AG04450 (cell line): ENCODE measurements at places on chromosomes 1 and 21. TPM values are rescaled to one million over a fixed set of nuclear protein-coding genes. Genes with fewer than 3 reads are reported as not detected.

The WNT3A gene
- not detected in 2 replicates for polyA plus RNA-seq

The PSEN2 gene
- 12.1 and 13.6 TPM in 2 replicates for polyA plus RNA-seq

DNA sequence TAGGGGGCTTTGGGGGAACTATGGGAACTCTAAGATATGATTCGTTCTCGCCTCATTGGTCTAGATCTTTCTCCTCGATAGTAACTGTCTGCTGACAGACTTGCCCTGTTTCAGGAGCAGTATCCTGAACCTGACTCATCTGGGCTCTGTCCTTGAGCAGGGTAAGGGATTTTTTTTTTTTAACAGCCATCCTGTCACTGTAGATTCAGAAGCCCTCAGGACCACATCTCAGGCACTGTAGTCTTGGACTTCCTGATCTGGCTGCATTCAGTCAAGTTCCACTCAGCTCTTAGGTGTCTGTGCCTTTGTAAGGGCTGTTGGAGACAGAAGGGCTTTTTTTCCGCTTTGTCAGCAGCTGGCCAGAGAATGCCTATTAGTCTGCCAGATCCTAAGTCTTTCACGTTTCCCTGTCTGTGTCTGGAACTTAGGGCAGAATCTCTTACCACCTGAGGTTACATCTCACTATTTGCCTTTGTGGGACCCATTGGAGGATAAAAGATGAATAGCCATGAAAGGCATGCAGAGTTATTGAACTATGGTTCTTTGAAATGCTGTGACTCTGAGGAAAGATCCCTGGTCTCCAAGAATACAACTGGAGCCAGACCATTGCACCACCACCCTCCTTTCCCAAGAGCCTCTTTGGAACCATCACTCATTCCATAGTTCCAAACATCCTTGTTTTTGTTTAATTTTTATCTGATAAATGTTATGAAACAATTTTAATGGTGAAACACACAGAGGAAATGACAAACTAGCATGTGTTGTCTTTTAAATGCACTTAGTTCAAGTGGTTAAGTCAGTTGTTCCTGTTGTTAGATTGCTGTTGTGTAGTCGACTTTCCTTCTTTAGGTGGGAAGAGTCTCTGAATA, 49.7 kb upstream of the MACF1 start:
- DNase-seq: peak; percentile 71

DNA sequence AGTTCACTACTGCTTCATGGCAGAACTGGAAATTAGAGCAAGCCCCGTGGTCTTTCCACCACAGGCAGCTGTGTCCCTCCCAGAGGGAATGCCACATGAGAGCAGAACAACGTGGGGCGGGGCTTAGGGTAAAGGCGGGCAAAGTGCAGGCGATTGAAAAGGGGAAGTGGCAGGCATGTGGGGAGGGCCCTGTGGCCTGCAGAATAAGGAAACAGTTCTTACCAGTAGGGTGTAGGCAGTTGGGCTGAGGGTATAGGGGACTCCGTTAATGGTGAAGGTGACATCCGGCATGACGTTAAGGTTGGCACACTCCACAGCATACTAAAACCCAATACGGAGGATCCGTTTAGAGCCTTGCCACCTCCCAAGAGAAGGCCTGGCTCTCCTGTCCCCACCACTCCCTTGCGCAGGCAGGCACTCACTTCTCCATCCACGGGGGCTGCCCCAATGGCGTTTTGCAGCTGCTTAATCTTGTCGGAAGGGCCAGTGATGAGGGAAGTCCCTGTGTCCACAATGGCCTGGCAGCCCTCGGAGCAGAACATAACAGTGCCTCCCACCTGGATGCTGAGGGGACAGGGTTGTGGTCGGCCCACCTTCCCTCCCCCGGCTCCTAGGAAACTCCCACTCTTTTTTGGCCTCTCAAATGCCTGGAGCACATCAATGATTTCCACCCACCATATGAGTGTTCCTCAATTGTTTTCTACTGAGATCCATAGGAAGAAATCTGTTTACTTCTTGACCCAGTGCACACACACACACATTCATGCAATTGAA, 9.1 kb upstream of the RAB7B start:
- no peak for DNase-seq

- DNase-seq: no peak
These were observed 10.9 kb downstream of the RNF11 start for GRCh38 chr1:51247022-51247421.

GRCh38 chr1:160108888-160109662, 6.5 kb upstream of the ATP1A2 start:
- DNase-seq: no peak
